NCI-H1092 (cell line): ENCODE measurements at places on chromosomes 3 and 15.

DNA sequence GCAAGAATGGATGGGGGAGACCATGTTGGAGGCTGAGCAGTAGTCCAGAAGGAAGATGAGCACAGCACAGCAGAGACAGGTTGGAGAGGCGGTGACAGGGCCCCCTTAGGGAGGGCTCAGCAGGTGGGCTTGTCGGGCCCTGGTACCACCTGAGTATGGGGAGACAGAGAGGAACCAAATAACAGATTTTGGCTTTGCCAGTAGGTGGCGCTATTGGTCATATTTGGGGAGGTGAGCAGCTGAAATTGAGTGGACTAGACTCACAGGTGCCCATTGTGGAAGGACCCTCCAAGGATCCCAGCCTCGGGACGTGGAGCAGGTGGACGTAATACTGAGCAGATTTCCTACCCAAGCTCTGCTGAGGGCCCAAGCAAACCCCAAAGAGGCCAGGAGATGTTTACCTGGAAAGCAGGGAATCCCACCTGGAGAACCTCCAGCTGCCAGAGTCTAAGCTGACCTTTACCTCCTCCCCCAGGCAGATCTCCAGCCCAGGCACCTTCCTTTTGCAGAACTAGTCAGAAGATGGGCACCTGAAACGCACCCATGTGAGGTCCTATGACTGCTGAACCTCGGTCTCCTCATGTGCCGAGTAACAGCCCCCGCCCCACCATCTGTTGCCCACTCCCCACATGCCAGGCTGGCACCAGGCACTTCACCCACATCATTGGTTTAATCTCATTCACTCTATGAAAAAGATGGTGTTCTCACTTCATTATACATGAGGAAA lies 24.6 kb upstream of the CORO2B start:
- peak; percentile 77 for DNase-seq

GRCh38 chr3:57788624-57789018 lies 32.5 kb downstream of the SLMAP start:
- DNase-seq: no peak

DNA sequence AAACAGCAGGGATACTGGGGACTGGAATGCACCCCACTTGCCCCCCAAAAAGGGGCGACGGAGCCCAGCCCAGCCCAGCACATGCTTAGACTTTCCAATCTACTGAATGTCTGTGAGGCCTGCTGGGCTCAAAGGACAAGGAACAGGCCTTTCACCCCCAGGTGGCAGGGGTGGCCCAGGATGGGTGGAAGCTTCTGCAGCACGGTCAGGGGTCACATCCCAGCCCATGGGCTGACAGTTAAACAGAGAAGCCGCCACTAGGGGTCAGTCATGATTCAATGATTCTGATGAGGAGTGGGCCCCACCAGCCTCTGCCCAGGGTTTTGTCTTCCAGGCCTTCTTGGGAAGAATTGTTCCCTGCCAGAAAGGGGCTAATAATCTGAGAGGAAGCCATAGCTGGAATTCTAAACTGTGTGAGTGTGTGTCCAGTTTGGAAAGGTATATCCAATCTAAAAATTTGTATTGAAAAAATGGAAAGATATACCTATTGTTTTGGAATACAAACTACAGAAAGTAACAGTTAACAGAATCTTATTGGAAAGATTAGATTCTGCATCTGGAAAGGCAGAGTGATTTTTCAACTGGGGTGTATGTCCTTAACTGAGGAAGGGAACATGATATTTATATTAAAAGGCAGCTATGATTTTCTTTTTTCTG lies 2.2 kb downstream of the CHRNB4 start:
- peak; percentile 62 for DNase-seq

DNA sequence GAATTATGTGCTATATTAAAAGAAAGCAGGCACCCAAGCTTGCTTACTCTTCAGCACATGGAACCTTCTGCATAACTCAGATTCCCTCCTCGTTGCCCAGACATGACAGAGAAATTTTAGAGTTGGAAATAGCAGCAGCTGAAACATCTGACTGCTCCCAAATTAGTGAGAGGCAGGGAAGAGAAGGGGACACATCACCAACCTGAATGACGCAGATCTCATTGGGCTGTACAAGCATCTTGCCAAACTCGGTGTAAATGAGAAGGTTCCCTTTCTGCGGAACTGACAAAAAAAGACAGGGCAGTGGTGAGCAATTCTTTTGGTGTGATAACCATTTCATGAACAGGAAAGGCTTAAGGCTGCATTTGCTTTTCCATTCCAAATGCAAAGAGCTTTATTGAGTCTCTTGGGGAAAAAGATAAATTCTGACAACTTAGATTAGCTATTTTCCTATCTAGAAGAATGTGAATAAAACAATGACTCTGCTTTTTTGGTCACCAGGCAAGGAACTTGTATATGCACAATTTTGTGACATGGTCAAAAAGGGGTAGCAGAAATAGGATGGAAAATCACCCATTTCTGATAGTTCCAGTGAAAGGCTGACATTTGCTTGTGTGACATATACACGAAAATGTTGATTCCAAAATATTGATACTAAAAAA lies 35.1 kb downstream of the HGD start:
- DNase-seq: no peak

DNA sequence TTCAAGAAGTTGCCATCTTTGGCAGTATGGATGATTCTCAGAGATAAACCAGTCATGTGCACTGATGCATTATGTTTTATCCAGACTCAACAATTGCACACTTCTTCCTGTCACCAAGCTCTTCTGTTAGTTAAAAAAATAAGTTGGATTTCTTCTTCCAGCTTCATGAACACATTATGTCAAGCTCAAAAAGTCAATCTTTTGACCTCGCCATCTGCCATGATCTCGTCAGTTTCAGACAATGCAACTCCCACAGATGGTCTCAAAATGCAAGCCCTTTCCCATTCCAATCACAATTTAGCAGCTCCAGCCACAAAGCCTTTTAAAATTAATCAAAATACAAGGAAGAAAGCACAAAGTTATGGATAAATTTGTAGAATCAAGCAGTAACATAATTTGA lies 42.8 kb downstream of the TFDP2 start:
- no peak for DNase-seq

DNA sequence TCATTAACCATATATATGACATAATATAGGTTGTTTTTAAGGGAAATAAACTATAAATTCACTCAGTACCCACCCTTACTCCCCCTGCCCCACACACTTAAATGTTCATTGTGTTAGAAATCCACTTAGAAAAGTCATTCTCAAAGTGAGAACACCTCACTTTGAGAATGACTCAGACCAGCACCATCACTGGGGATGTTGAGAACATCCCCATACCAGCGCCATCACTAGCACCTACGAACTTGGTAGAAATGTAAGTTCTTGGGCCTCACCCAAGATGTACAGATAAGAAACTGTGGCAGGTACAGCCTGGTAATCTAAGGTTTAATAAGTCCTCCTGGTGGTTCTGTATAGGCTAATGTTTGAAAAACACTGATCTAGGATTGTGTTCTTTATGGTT lies 362.6 kb downstream of the LPP start:
- DNase-seq: no peak

DNA sequence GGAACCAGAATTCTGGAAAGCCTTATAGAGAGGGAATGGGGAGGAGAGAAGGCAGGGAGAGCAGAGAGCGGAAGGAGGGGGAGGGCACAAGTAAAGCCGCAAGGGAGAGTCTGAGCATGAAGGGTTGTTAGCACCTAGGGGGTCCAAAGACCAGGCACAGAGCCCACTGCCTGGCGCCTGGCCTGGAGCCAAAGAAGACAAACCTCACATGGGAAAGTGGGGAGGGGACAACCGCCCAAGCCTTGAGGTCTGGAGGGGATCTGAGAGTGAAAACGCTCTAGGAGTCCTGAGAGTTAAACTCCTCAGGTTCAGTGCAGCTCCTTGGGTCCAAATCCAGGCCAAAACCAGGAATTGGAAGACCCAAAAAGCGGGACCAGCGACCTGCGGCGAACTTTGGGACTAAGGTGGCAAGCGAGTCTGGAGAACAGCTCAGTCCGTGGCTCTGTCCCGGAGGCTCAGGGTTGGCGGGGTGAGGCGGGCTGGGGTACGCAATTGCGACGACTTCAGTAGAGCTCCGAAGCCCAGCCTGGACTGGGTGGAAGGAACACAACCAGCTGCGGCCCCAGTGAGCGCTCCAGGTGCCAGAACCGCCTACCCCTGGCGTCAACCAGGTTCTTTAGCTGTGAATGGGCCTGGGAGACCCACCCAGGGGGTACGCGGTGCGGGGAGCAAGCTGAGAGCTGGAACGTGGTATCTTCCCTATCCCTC lies 807 bp upstream of the INAFM2 start:
- no peak for DNase-seq

GRCh38 chr3:119301662-119302061 lies 7.5 kb downstream of the ARHGAP31 start:
- DNase-seq: no peak

DNA sequence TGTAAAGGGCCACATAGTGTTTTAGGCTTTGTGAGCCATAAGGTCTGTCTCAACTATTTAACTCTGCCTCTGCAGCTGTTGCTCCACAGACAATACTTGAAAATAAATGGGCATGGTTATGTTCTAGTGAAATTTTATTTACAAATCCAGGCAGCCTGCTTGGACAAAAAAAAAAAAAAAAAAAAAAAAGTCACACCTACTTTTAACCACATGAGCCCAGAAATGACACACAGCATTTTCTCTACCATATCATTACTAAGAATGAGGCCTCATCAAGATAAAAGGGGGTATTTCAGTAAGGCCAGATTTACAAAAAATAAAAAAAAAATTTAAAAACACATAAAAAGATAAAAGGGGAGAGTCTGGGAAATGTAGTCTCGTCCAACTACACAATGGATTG lies 1.7 kb upstream of the NGLY1 start:
- DNase-seq: no peak

DNA sequence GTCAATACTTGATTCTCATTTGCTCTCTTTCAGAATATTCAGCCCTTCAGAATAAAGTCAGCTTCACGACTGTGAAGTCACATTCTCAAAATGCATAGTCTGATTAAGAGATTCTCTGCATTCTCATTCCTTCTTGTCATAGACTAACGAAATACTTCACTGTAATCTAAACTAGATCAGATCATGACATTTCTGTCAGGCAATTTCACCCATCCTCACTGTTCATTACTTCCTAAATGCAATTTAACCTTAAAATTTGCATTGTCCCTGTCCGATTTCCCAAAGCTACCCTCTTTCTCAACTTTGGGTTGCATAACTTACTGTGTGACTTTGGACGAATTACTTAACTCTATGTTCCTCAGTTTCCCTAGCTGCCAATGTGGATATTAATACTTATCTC lies 6.2 kb downstream of the RPL22L1 start:
- no peak for DNase-seq

- DNase-seq: no peak
Observed at GRCh38 chr15:45499426-45499825, 23.1 kb downstream of the SLC30A4 start.

DNA sequence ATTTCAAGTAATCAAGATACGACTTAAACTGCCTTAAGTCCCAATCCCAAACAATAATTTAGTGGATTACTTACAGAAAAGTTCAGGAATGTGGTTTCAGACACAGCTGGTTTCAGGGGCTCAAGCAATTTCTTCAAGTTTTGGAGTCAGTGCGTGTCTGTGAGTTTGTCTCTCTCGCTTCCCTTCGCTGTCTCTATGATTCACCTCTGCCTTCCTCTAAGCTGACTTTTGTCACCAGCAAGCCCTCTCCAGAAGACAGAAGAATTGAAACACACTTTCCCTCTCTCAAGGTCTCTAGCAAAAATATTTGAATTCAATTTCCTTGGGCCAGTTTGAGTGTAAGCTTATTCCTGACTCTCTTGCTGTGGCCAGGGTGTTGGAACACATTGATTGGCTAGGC lies 392.4 kb downstream of the EDEM1 start:
- DNase-seq: no peak

DNA sequence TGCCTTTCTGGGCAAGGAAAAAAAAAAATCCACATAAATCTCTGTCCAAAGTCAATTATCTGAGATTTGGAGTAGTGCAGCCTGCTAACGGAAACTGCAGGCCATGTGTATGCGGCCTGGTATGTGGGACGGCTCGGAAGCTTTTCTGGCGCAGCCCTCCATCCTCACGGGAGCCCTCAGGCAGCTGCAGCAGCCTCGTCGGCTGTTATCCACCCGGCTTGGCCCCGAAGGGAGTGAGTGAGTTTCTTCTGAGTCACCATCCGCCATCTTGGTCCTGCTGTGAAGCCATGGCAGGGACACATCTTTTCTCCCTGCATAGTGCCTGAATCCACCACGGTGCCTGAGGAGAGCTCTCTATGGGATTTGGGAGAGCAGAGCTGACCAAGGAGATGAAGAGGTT lies 62.8 kb downstream of the POLR2M start:
- DNase-seq: no peak

DNA sequence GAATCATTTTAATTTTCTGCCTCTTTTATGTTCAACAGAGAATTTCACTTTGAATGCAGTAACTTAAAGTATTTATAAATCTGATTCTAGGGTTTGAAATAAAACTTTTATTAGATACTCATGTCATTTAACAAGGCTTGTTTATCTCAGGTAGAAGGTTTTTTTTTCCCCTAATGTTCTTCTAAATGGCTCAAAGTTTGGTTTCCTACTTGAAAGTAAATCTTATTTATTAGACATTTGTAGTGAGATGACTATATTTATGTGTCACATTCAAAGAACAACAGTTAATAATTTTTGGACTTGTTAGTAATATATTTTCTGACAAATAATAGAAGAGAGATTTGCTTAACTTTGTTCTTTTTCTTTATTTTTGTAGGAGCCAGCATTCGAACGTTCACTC lies 63.9 kb downstream of the NEO1 start:
- DNase-seq: no peak
